ENCODE measurements at places on chromosomes 11 and 22. TPM values are rescaled to one million over a fixed set of nuclear protein-coding genes. Genes with fewer than 3 reads are reported as not detected.
A peak's percentile ranks its signal among the peaks of the same experiment; 100 is the strongest.

CLCF1 gene
- total RNA-seq: not detected

YAP1 gene
- 155 TPM for total RNA-seq

DNA sequence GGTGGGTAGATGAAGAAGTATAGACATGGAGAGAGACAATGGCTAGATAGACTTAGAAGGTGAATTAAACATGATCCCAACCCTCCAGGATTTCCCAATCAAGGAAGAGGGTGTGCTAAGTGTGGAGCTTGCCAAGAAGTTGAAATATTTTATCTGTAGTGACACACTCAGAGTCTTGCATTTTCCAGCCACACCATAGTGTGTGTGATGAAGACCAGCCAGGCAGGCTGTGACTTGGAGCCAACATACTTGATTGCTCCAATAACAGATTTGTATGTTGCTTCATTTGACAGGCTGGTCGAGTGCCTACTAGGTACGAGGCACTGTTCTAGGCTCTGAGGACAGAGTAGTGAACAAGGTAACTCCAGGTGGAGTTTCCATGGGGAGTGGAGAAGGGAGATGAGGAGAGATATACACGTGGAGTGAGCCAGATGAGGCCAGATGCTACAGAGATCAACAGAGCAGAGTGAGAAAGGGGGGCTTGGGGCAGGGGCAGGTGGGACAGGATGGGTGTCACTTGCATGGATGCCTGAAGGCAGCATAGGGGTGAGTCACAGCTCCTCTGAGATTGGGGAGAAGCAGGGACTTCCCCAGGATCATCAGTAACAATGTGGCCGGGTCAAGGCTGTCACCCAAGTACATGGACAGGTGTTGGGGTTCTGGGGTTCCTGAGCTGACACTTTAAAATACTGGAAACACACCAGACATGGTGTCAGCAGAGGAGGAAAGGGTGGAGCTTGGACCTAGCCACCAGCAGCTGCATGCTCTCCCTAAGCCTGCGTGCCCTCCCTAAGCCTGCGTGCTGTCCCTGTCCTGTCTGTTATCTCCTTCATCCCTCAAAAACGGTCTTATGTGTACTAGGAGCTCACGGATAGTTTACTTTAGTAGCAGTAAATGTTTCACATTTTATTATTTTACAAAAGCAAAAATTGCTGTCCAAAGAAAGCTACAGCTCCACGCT, 23.6 kb downstream of the PDGFB start:
- no peaks in the 10 kb centered on the region for H3K4me1 ChIP-seq
- H3K27ac ChIP-seq: no peak overlapping the region
- no peaks in the 10 kb centered on the region for H3K27me3 ChIP-seq
- no peaks in the 10 kb centered on the region for H3K36me3 ChIP-seq

DNA sequence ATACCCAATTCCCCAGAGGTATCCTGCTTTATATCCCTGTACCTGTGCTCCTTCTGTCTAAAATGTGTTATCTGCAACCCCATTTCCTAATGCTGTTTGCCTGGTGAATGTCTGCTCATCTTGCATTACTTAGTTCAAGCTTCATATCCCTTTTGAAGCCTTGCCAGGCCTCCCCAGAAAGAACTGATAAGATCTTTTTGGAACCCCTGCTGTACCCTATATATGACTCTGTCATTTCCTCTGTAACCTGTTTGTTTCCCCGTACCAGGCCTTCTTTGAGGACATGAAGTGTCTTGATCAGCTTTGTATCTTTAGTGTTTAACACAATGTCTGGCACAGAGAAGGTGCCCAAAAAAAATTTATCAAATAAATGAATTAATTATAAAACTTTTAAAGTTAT, 77.6 kb downstream of the LIF start:
- no peak overlapping the region for H3K27ac ChIP-seq
- no peaks in the 10 kb centered on the region for H3K36me3 ChIP-seq
- no peak overlapping the region for H3K4me3 ChIP-seq

CARD16 gene
- not detected for total RNA-seq

DNA sequence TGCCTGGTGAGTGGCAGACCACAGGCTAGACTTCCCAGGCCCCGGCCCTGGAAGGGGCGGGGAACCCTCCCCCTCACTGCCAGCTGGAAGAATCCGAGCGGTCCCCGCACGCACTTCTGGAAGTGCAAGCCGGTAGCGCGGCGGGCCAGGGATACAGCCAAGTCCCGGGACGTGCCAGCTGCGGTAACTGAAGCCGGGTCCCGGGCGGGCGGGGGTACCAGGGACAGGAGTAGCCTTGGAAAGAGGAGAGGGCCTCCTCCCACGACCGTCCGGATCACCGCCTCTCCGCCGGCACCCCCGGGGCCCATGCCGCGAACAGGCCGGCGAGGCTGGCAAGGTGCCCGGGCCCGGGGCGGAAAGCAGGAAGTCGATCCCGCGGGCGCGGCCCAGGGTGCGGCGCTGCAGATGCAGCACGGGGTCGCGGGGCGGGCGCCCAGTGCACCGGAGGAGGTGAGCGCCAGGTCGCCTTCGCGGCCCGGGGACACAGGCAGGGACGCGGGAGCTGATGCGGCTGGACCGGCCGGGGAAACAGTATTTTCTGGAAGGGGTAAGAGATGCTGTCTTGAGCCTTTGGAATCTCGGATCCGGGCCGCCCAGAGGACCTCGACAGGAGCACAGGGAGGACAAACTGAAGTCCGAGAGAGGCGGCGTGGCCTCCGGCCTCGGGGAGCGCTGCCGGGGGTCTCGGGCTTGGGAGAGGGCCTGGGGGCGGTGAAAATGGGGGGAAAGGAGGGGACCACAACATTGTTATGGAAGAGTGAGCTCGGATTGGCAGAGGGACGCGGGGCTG, 783 bp upstream of the SLC35C1 start:
- H3K36me3 ChIP-seq: no peaks in the 10 kb centered on the region
- peaks cover 3% of the 10 kb centered on the region for H3K4me1 ChIP-seq
- peak; percentile 87 for DNase-seq
- peak overlapping the region; percentile 90 for H3K4me3 ChIP-seq
- peaks cover 18% of the 10 kb centered on the region for H3K27me3 ChIP-seq

DNA sequence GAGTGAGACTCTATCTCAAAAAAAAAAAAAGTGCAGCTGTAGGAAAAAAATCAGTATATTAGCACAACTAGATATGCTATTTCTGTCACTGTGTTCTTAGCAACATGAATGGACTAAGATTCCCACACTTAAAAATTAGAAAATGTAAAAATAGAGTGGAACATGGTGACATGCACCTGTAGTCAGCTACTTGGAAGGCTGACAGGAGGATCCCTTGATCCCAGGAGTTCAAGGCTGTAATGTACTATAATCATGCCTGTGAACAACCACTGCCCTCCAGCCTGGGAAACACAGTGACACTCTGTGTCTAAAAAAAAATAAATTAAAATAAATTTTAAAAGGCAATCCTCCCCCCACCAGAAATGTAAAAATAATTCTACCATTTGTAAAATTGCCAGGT, 29.8 kb downstream of the PICALM start:
- H3K4me3 ChIP-seq: no peak overlapping the region
- DNase-seq: no peak
- H3K4me1 ChIP-seq: peaks cover 26% of the 10 kb centered on the region
- H3K27me3 ChIP-seq: no peaks in the 10 kb centered on the region

MS4A12 gene
- total RNA-seq: 0.21 TPM
